ENCODE measurements at places on chromosomes 13 and 19. TPM values are rescaled to one million over a fixed set of nuclear protein-coding genes. Genes with fewer than 3 reads are reported as not detected.

DNA sequence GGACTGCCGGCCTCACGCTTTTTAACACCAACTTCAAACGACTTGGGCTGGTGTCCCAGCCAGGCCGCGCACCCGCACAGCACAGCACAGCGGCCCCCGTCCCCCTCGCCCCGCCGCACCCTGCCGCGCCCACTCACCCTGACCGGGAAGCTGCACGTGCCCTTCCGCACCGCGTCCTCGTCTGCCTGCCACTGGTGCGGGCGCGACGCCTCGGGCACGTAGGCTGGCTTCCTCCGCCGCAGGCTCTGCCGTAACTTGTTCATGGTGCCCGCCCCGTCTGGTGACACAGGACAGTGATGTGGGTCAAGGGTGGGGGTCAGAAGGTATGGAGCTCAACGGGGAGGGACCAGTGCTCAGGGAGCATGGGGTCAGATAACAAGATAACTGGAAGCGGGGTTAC is 6.2 kb downstream of the NUMBL start:
- DNase-seq: no peak

- peak; percentile 54 for DNase-seq
These were observed 52.0 kb upstream of the ARGLU1 start for GRCh38 chr13:106619688-106620555.

- no peak for DNase-seq
These were observed 624.8 kb downstream of the DACH1 start for GRCh38 chr13:71242201-71242600.

- DNase-seq: no peak
These were observed 1.7 kb downstream of the ZNF264 start for GRCh38 chr19:57192993-57193392.

DNA sequence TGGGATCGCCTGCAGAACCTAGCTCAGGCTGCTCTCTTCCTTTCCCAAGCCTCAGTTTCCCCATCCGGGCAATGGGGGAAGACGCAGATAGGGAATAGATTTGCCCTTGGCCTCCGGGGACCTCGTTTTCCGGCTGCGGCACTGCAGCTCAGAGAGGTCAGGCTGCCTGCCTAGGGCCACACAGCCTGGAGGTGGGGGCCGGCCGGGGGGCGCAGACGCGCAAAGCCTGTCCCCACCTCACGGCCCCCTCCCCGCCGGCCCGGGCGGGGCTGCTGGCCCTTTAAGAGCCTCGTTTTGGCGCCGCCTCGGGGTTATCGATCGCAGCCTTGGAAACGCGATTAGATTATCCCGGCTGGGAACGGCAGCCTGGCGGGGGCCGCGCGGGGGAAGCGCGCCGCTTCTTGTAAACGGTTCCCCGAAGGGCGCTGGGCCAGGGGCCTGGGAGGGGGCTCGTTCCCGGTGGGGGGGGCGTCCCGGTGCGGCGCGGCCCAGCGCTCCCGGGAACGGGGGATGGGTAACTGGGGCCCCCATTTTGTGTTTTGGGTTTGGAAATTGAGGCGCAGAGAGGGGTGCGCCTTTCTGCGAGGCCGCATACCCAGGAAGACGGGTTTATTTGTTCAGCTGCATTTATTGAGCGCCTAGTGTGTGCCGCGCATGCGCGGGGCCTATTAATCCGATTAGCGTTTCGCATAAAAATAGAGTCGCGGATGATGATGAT is 23.4 kb upstream of the TCF3 start:
- no peak for DNase-seq

DNA sequence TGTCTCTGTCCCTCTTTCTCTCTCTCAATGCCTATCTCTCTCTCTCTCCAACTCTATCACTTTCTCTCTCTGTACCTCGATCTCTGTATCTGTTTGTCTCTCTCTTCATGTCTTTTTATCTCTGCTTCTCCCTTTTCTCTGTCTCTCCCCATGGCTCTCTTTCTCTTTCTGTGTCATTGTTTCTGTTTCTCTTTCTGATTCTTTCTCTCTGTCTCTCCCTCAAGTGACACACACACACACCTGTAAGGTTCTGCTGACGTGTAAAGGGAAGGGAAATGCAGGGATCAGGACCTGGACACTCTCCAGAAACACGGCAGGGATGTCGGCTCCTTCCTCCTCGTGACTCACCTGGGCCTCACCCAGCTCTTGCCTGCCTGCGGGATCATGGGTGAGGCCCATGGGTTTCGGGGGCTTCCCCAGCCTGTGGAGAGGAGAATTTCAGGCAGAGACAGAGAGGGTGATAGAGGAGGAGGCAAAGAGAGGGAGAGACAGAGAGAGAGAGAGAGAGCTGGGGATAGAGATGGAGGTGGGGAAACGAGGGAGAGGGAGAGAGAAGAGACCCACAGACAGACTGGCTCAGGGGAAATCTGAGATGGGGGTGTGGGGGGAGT is 5.4 kb upstream of the PLAUR start:
- peak; percentile 62 for DNase-seq

- DNase-seq: no peak
These were observed 6.0 kb downstream of the STK24 start for GRCh38 chr13:98570929-98571372.

- no peak for DNase-seq
These were observed 437.3 kb upstream of the ZNF507 start for GRCh38 chr19:31908080-31908479.

- DNase-seq: no peak
These were observed 62.3 kb downstream of the ZNF627 start for GRCh38 chr19:11659612-11660011.

DNA sequence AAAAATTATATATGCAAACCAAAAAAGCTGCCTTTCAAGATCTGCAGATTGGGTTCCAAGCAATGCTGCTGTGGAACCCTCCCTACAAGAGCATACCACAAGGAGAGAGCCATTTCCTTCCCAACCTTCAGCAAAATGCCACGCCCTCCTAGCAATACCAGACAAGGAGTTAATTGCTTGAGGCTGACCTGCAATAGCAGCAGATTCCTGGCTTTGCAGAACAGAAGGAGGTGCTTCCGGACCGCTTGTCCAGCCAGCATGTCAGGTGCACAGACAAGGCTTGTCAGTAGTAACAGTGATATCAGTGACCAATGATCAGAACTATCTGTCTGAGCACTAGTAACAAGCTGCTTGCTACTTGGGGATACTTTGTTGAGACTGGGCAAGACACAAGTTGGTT is 301.6 kb downstream of the FGF14 start:
- no peak for DNase-seq

- peak; percentile 59 for DNase-seq
These were observed 18.1 kb downstream of the ARHGEF18 start for GRCh38 chr19:7366701-7367420.

DNA sequence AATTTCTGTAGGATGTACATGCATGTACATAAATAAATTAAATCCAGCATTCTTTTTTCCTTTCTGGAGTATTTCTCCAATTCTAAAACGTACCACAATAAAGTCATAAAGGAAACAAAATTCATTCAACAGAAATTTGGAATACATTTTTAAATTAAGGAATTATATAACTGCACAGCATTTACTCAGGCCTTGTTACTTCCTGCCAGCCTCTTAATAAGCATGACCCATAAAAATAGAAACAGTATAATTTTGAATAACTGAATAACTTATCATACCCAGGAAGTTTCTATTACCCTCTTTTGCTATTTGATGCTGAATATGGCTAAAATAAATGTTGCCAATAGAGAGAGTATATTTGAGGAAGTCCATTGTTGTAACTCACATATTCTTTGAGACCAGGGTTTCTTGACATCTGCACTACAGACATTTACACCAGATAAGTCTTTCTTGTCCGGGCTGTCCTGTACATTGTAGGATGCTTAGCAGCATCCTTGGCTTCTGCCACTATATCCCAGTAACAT is 178.2 kb downstream of the KLF12 start:
- no peak for DNase-seq

DNA sequence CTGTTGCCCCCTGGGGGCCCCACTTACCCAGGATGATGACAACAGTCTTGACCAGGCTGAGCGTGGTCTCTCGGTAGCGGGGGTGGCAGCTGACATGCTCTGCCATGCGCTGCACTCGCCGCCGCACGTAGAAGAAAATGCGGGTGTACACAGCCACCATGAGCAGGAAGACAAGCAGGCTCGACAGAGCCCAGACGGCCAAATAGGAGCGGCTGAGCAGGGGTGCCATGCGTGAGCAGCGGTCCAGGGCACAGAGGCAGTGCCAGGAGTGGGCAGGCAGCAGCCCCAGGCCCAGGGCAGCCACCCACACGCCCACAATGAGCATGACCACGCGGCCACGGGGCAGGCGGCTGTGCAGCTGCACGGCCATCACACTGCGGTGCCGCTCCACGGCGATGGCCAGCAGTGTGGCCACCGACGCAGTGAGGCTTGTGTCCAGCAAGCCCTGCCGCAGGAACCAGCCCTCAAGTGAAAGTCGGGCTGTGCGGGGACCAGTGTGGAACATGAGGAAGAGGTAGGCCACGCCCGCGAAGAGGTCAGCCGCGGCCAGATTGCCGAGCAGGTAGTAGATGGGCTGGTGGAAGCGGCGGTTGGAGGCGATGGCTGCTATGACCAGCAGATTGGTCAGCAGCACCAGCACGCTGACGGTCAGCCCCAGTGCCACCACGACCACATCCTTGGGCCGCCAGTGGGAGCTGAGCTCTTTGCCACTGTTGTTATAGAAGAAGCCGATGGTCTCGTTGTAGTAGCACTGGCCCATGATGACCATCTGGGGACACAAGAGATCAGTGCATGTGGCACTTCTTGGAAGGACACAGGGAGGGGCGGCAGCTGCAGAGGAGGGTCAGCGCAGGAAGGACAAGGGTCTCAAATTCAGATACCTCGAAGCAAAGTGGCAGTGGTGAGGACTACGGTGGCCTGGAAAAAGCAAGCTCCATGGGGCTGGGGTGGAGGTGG is 1.2 kb downstream of the LPAR2 start:
- DNase-seq: no peak

Gene LGALS14
- total RNA-seq: not detected

Gene RETN
- total RNA-seq: not detected

Gene ZNF566
- 7.3 TPM for total RNA-seq

Gene RAX2
- not detected for total RNA-seq

Gene SMIM44
- total RNA-seq: not detected

Gene RRAS
- total RNA-seq: 21.5 TPM

Gene HS6ST3
- 1.6 TPM for total RNA-seq

Gene IL11
- 1.4 TPM for total RNA-seq

Gene HCN2
- 4.5 TPM for total RNA-seq

Gene BST2
- total RNA-seq: 396 TPM

Data from H4 (cell line).